Activated T-helper 1 cell treated with anti-CD3 and anti-CD28 coated beads, Interleukin-2, amount 50 U/mL, for 16 hours (primary cell): ENCODE measurements at places on chromosomes 11 and 22.

DNA sequence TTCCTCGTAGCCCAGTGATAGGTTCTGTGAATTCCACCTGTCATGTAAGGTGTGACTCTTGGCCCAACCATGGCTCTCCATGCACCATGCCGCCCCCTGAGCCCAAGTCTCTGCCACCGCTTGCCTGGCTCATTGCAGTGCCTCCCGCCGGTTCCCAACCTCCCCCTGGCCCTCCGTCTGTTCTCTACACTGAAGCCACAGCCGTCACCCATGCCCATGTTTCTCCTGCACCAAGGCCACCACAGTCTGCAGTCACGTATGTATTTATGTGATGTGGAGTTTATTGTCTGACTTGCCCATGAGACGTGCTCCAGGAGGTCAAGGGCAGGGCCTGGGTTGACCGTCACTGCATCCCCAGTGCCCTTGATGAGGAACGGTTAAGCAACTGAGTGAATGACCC lies 35.9 kb downstream of the PKNOX2 start:
- no peak for DNase-seq

DNA sequence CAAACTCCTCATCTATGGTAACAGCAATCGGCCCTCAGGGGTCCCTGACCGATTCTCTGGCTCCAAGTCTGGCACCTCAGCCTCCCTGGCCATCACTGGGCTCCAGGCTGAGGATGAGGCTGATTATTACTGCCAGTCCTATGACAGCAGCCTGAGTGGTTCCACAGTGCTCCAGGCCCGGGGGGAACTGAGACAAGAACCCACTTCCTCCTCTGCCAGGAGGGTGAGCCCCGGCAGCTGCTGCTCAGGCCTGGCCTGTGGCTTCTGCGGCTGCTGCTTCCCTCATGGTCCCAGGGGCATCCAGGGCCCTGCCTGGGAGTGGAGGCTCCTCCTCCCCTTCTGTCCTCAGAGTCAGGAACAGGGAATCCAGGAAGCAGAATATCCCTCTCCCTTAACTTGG lies 98.4 kb downstream of the ZNF280B start:
- no peak for DNase-seq

GRCh38 chr11:110613197-110613918 lies 98.9 kb downstream of the ARHGAP20 start:
- no peak for DNase-seq

DNA sequence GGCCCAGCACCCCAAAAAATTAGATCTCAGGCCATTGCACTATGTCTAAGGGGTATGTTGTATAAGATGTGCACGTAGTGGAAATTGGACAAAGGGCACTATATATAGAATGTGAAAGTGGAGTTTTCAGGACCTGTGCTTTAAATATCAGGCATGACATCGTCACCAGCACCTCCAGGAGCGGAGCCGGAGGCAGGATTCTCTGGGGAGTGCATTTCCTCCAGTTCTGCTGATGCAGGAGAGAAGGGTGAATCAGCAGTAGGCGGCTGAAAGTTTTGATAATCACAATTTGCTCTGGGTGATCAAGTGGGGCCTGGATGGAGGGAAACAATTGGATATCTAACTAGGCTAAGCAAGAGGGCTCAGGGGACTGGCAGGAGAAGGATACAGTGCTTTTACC lies 69.1 kb upstream of the NTM start:
- no peak for DNase-seq
